T-helper 9 cell (primary cell): ENCODE measurements at places on chromosomes 1 and 21.

DNA sequence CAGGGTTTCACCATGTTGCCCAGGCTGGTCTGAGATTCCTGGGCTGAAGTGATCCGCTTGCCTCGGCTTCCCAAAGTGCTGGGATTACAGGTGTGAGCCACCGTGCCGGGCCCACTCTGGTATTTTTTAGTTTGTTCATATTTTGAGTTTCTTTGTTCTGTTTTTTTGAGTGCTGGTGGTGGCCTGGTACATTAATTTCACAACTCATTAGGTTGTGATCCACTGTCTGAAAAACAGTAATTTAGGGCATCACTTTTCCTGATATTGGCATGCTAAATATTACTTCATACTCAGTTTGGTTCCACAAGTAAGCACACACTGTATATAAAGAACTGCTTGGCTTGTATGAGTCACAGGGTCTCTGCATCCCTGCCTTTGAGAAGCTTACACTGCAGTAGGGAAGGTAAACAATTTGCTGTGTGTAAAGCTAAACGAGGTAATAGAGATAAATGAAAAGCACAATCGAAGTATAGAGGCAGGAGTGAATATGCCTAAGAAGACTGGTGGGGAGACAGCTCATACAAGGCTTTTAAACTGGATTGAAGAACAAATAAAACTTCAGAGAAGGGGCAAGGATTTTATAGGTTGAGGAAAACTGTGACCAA, 7.7 kb downstream of the SNX27 start:
- no peak for DNase-seq

GRCh38 chr21:45836268-45836655, 145.3 kb upstream of the COL6A1 start:
- no peak for DNase-seq

- DNase-seq = no peak
Observed at GRCh38 chr1:230261928-230262650, 164.0 kb downstream of the PGBD5 start.

GRCh38 chr1:98051065-98051675, 130.3 kb upstream of the DPYD start:
- DNase-seq = peak; percentile 56

DNA sequence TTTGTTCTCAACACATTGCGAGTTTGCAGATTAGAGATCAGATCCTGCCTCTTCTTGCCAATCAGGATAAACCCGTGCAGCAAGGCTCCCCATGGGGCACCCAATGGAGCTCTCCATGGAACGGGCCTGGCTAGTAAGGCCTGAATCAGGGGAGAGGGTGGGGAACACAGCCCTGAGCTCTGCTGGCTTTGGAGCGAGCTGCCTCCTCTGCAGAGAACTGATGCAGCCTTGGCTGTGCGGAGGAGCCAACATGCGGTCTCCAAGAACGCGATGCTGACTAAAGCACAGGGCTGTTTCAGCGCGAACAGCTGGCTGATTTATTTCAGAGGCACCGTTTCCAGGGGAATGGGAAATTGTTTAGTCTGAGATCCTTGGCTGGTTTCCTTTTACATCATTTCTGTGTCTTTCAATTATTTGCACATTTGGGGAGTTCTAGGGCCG, 139.7 kb downstream of the TSEN15 start:
- no peak for DNase-seq

GRCh38 chr1:111085676-111086075, 54.2 kb downstream of the DRAM2 start:
- DNase-seq = no peak

DNA sequence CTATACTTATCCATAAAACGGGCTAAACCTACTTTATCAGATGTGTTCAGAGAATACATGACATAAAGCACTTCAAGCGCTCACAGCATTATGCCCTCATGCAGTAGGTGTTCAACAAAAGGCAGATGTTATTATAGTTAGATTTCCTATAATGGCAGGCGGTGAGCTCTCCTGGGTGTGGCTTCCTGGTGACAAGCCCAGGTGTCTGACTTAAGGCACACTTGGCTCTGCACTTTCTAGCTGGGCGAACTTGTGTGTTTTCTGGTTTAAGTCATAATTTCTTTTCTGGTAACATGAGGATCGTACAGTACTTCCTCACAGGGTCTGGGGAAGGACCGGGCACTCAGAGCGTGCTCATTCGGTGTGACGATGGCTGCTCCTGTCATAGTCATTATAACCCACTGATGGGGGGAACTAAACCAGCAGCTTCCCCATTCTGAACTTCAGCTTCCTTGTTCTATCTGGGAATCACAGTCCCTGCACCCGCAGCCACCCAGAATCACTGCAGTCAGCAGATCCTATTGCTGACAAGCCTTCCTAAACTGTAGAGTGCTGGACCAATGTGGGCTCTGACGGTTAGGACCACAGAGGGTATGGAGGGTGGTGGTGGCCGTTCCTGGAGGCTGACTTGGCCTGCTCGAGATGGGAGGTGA, 52.8 kb downstream of the IGSF21 start:
- no peak for DNase-seq

GRCh38 chr1:200228081-200228480, 181.8 kb downstream of the ZNF281 start:
- no peak for DNase-seq

DNA sequence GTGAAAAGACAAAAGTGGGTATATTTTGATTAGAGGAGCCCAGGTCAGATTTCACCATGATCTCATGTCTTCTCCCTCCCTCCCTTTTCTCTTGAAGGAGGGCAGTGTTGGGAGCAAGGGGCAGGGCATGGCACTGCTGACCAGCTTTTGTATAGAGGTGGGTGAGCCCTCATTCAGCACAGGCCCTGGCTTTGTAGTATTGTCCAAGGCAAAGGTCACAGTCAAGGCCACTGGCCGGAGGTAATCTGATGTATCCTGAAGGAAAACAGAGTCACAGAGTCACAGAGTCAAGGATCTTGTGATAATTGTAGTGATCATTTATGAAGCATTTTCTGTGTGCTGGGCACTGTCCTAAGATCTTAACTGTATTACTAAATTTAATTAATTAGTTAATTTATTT, 11.9 kb downstream of the ITGA10 start:
- DNase-seq = no peak

DNA sequence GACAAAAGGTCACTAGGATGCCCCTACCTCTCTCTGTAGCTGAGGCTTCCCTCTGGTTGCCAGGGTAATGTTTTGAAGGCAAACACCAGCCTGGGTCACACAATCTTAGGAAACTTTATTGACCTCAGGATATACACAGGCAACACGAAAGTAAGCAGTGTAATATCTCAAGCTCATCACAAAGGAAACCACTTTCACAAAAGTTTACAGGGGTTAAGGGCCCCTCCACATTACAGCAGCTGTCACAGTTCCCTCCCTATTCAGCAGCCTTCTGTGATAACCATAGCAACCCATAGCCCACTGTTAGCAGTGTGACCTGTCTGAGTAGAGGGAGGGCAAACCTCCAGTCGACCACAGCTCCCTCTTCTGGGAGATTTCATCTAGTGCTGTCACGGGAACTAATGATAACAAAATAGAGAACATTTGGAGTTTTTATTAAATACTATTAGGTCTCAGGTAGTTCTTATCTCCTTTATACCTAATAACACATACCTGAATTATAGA, 149.8 kb downstream of the PTPRC start:
- no peak for DNase-seq

DNA sequence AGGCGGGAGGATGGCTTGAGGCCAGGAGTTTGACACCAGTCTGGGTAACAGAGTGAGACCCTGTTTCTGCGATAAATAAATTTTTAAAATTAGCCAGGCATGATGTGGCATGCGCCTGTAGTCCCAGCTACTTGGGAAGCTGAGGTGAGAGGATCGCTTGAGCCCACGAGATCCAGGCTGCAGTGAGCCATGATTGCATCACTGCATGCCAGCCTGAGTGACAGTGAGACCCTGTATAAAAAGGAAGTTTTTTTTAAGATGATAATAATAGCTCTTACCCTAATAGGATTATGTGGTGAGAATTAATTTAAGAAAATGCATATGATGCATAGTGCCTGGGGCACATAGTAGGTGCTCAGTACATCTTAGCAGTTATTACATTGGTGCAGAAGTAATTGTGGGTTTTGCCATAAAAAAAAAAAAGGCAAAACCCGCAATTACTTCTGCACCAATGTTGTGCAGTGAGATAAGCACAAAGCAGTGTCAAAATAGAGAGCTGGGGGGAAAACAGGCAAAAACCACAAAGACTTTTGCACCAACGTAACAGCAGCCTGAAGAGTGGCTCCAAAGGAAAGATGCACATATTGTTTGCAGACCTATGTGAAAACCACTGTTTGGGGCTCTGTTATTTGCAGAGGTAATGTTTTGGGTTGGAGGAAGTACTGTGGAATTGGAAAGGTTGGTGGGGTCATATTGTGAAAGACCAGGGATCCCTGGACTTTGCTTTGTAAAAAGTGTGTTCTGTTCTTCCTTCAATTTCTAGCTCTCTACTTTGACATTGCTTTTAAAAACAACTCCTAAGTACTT, 72.4 kb downstream of the PLXNA2 start:
- DNase-seq = no peak

- no peak for DNase-seq
Observed at GRCh38 chr1:55893155-55893554, 678.0 kb upstream of the USP24 start.

DNA sequence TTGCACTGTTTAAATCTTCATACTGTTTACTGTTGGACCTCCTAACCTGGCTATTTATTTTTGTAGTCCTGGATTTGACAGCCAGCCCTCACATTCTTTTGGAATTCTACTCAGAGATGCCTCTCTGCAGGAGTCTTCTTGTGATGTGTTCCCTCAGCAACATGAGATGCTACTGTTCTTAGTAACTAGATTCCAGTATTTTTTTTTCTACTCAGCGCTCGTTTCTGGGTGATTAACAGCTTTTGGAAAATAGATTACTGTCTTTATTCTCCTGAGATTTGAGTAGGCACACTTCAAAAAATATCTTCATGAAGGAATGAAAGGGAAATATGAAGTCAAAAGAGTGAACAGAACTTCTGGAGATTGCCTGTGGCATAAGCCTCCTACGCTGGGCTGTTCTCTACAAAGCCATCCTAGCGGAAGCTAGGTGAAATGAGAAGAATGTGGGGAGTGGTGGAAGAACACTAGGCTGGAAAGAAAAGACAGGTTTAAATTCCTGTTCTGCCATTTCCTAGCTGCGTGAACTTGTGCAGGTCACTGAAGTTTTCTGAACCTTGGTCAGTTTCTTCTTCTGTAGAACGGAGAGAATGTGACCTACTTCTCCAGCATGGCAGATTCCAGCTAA, 75.9 kb downstream of the LRRC8C start:
- DNase-seq = no peak
